ENCODE measurements at places on chromosomes 2 and 18.

GRCh38 chr2:219251656-219252055 is 1.4 kb upstream of the TUBA4B start:
- H3K27me3 ChIP-seq, result no peaks in the 10 kb centered on the region
- peaks cover 42% of the 10 kb centered on the region for H3K4me1 ChIP-seq
- H3K36me3 ChIP-seq, result peaks cover 56% of the 10 kb centered on the region
- DNase-seq, result no peak

DNA sequence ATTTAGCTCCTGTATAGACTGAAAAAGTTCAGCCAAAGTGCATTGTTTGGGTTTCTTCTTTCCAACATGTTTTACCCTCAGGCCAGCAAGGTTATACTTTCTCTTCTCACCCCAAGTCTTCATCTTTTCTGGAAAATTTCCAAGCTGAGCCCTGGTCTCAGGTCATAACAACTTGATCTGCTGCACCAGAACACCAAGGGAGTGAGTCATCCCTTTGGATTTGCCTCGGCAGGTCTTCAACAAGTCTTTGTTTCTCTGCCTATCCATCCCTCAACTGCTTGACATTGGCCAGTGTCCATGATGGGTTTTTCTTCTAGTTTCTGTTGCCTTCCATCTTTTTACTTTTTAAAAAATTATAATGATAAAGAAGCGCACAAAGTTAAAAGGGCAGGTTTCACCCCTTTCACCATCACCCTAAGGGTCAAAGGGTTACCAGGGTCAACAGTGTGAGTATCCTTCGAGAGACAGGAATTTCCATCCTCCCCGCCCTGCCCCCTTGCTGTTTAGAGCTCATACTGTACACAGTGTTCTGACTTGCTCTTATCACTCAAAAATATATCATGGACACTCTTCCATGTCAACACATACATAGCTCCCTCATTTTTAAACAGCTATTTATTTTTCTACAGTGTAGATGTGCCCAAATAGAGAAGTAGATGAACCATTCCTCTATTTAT is 5.7 kb upstream of the SPATS2L start:
- H3K36me3 ChIP-seq, result no peaks in the 10 kb centered on the region
- peak overlapping the region; percentile 11 for H3K27ac ChIP-seq
- peak; percentile 98 for DNase-seq
- H3K4me3 ChIP-seq, result peak overlapping the region; percentile 10

DNA sequence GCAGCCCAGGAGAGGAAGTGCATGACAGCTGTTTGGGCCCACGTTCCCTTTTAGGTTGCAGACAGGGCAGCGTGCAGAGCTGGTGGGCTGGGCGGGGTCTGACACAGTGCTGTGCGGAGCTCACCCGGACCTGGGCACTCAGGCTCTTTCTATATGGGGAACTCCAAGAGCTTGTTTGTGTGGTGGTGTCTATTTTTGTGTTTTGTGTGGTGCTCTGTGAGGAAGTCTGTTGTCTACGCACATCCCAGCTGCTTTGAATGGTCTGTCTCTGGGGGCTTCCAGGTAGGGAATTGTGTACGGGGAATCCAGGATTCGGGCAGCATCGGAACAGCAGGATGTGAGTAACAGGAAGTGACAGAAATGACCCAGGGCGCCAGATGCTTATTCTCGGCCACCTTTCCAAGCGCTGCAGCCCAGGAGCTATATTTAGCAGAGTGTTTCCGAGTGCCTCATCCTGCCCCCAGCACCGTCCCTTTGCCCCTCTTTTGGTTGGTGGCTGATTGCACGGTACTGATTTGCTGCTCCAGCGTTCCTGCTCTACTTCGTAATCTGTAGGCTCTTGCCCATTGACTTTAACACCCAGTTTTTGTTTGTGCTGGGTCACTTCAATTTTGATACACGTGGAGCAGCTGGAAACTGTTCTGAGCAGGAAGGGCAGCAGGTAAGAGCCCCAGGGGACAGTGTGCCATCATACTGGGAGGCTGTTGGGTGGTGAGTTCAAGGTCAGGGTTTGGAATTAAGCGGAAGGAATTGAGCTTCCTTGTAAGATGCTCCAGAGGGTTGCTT is 64.7 kb downstream of the DGKD start:
- DNase-seq, result peak; percentile 79
- H3K4me3 ChIP-seq, result peak overlapping the region; percentile 28
- H3K27me3 ChIP-seq, result no peaks in the 10 kb centered on the region
- H3K27ac ChIP-seq, result peak overlapping the region; percentile 92
- peaks cover under 1% of the 10 kb centered on the region for H3K36me3 ChIP-seq
- H3K4me1 ChIP-seq, result peaks cover 60% of the 10 kb centered on the region

GRCh38 chr2:216596236-216596979 is 36.8 kb upstream of the IGFBP2 start:
- H3K4me3 ChIP-seq, result peak overlapping the region; percentile 7
- peaks cover 14% of the 10 kb centered on the region for H3K4me1 ChIP-seq
- no peaks in the 10 kb centered on the region for H3K27me3 ChIP-seq
- no peaks in the 10 kb centered on the region for H3K36me3 ChIP-seq

DNA sequence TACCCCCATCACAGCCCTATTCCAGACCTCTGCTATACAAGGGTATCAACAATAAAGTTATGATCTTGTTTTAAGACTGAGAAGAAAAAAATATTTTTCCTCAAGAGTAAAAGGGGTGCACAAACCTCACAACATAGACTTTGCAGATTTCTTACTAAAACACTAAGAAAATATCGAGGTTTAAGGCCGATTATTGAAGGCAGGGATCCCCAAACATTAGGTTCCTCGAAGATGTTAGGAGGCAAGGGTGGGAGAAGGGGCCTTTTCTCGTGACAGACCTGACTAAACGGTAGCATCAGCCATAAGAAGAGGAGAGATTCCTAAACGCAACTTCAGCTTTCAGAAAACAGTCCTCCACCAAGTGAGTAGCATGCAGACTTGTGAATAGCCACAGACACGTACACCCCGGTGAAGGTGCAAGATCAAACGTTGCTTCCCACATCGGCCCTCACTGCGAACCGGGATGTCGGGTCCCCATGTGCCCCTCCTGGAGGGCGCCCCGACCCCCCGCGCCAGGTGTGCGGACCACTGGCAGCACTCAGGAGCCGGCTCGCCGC is 678 bp downstream of the PIAS2 start:
- H3K36me3 ChIP-seq, result peaks cover 5% of the 10 kb centered on the region
- DNase-seq, result peak; percentile 38
- H3K4me1 ChIP-seq, result peaks cover 23% of the 10 kb centered on the region
- H3K27me3 ChIP-seq, result no peaks in the 10 kb centered on the region
- peak overlapping the region; percentile 75 for H3K27ac ChIP-seq

- no peak overlapping the region for H3K27ac ChIP-seq
- no peaks in the 10 kb centered on the region for H3K4me1 ChIP-seq
These were observed 290.7 kb upstream of the CYP26B1 start for GRCh38 chr2:72438364-72438763.

GRCh38 chr2:58634653-58635370 is 393.7 kb upstream of the FANCL start:
- H3K27ac ChIP-seq, result peak overlapping the region; percentile 57
- peak overlapping the region; percentile 10 for H3K4me3 ChIP-seq
- no peaks in the 10 kb centered on the region for H3K27me3 ChIP-seq

GRCh38 chr18:47754311-47755101 is 176.0 kb downstream of the SMAD2 start:
- H3K4me1 ChIP-seq, result no peaks in the 10 kb centered on the region
- H3K36me3 ChIP-seq, result no peaks in the 10 kb centered on the region
- no peak overlapping the region for H3K4me3 ChIP-seq
- H3K27me3 ChIP-seq, result no peaks in the 10 kb centered on the region
- DNase-seq, result peak; percentile 45
- no peak overlapping the region for H3K27ac ChIP-seq

DNA sequence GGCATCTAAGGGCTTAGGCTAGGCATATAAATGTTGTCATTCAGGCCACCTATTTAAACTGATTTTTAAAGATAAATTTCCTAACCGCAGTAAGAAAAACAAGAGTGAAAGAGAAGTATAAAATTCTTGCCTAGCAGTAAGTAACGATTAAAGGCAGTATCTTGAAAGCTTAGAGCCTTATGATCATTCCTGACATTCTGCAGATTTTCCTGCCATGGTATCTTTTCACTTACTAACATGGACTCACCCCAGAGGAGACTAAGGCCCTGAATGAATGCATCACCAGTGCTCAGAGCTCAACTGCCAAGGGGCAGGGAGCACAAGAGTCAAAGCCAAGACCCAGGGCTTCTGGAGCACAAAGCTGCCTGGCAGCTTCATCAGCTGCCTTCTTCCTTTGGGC is 133.1 kb downstream of the GCA start:
- peaks cover 15% of the 10 kb centered on the region for H3K4me1 ChIP-seq
- no peak overlapping the region for H3K27ac ChIP-seq
- H3K36me3 ChIP-seq, result no peaks in the 10 kb centered on the region
- H3K4me3 ChIP-seq, result no peak overlapping the region
- H3K27me3 ChIP-seq, result no peaks in the 10 kb centered on the region
- no peak for DNase-seq

GRCh38 chr18:12060182-12060870 is 33.3 kb upstream of the ANKRD62 start:
- no peak overlapping the region for H3K27ac ChIP-seq
- no peaks in the 10 kb centered on the region for H3K36me3 ChIP-seq
- peak; percentile 44 for DNase-seq
- no peak overlapping the region for H3K4me3 ChIP-seq
- H3K4me1 ChIP-seq, result no peaks in the 10 kb centered on the region
- H3K27me3 ChIP-seq, result no peaks in the 10 kb centered on the region

Data from MCF 10A (cell line).